Stimulated activated CD4-positive, alpha-beta T cell treated with anti-CD3 and anti-CD28 coated beads, TNF-alpha, amount 100 ng/mL, for 48 hours (primary cell): ENCODE measurements at places on chromosomes 4 and X.

- DNase-seq = no peak
Measured at GRCh38 chr4:28811025-28811424, 1909.1 kb upstream of the PCDH7 start.

DNA sequence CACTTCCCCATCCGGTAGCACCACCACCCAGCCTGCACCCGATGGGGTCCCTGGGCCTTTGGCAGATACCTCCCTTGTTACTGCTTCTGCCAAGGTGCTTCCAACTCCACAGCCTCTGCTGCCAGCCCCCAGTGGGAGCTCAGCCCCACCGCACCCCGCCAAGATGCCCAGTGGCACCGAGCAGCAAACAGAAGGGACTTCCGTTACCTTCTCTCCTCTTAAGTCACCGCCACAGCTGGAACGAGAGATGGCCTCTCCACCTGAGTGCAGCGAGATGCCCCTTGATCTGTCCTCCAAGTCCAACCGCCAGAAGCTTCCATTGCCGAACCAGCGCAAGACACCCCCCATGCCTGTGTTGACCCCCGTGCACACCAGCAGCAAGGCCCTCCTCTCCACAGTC lies 31.9 kb downstream of the BCORL1 start:
- DNase-seq = no peak

- no peak for DNase-seq
Measured at GRCh38 chrX:121008920-121009319, 23.4 kb upstream of the CT47A1 start.

GRCh38 chr4:95129821-95130311 lies 372.1 kb downstream of the BMPR1B start:
- no peak for DNase-seq

DNA sequence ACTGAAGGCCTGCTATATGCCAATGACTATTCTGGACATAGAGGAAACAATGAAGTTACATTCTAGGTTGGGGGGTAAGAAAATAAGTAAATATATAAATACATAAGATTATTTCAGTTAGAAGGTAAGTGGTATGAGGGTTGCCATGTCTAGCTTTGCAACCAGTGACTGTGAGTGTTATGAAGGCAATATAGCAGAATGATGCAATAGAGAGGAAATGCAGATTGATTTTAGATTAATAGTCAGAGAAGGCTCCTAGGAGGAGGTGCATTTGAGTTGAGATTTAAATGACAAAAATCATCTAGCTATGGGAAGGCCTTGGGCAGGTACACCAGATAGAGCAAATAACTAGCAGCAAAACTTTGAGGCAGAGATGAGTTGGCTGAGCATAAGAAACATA lies 243.2 kb downstream of the FBXO8 start:
- no peak for DNase-seq

GRCh38 chrX:24658421-24658820 lies 11.3 kb upstream of the PCYT1B start:
- no peak for DNase-seq

DNA sequence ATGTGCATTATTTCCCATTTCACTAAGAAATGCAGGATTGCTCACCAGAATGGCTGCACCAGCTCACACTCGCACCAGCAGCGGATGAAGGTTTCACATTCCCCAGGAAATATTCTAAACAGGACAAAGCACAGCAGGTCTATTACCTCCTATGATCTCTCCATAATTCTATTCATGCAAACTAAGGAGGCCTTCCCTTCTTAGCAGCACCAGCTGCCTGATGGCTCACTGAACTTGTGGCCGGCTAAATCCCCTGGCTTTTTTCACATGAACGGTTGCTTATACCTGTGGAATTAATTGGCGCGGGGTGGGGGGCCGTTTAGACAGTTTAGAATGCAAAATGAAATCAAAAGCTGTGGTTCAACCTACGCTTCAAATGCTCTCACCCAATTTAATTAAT lies 73.5 kb upstream of the SRD5A3 start:
- no peak for DNase-seq

- no peak for DNase-seq
Measured at GRCh38 chrX:37445182-37445581, 96.0 kb downstream of the PRRG1 start.

DNA sequence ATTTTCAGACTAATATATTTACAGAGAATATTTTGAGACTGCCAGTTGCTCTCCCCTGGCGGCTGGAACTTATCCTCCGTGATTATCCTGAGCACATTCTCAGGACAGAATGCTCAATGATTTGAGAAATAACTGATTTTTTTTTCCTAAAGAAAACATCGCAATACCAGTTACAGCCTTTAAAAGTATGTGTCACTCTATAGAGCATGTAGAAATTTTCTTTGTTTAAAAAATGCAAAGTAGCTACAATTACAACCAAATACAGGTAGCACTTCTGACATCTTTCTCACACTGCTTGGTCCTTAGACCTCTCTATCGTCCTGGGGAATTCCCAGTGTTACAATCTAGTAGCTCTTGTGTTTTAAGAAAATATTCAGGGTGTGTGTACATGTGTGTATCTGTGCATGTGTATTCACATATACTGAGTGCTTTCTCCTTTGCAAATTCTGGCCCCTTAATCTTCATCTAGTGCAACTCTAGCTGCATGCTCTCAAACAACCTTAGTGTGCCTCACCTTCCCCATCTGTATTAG lies 13.8 kb downstream of the APBB2 start:
- DNase-seq = no peak

DNA sequence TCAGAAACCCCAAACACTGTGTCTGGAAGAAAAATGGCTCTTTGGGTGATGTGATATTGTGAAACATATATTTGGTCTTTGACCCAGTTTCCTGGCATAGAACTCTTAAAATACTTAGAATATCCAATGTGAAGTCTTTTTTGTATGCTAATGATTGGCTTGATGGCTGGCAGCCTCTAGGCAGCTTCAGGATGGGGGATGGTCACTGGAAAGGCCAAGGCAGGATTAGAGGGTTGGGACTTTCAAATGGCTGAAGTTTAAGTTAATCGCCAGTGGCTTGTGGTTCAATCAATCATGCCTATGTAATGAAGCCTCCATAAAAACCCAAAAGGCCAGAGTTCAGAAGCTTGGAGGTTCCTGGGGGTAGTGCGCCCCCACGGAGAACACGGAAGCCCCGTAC lies 33.5 kb upstream of the ESX1 start:
- DNase-seq = no peak

DNA sequence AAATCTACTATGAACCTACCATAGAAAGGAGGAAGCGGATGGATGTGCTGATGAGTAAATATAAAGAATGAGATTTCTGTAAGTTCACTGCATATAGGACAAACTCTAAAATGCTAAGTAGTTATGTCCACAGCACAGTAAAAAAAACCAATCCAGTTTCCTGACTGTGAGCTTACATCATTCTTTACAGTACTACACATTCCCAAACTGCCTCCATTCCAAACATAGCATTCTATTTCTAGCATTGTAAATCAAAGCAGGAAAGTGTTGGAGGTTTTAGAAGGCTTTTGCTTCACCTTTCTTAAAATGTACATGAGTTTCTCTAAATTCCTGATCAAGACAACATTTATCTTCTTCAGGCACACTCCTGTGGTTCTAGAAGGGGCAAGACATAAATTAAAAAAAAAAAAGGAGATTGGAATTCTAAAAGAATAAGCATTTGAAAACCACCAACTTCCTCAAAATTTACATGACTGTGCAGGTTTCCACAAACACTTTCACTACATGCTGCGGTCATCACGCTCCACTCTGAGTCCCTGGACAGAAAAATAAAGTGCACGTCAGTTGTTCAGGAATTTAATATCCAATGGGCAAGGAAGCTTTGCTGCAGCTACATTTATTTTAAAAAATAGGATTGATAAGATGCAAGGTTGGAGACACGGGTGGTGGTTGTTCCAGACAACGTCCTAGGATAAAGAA lies 297.6 kb upstream of the STS start:
- DNase-seq = no peak

GRCh38 chrX:1558761-1559468 lies 21.9 kb upstream of the P2RY8 start:
- DNase-seq = no peak

DNA sequence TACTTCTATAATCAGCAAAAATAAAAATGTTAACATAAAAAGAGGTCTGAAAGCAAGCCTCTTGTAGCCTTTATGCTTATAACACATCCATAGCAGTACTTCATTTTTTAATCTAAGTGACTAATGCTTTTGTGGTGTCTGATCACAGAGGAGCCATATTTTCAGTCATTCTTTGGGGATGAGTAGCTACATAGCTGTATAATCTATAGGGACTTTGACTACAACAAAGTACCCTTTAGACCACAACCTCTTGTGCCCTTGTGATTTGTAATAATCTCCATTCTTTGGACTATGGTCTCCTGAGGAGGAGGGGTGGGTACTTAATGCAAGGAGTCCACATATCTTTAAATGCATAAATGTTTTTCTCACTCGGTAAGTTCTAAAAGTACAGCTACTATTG lies 9.6 kb downstream of the DRP2 start:
- DNase-seq = no peak

DNA sequence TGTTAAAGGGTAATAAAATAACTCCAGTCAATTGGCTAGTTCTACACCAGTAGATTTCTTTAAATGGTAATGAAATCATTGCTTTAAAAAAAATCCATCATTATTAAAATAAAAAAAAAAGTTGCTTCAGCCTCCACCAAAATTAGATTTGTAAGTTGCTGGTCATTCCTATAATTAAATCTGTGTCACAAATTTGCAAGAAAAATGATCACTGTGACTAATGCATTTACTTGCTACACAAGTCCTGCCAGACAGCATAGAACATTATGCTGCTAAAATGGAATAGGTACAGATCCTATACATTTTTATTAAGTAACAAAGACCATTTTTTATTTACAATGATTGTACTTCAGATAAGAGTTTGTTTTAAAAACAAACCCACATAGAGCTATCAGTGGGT lies 85.8 kb downstream of the SLC10A7 start:
- DNase-seq = no peak

DNA sequence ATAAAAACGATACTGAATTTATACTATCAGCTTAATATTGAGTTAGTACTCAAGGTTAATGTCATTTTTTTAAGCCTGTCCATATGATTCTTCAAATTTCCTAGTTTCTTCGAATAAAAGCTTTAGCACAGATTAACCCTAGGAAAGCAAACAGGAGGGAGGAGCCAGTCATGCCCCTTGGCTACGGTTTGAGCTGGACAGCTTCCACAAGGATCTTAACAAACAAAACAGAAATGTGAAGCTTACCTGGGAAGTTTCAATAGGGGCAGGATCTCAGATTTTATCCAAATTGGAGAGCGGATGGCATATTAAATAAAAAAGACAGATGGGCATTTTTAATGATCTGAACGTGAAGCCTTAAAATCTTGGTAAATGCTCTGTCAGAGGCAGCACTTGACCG lies 2.3 kb downstream of the NWD2 start:
- DNase-seq = no peak

GRCh38 chr4:60812811-60813210 lies 387.3 kb upstream of the ADGRL3 start:
- DNase-seq = no peak

DNA sequence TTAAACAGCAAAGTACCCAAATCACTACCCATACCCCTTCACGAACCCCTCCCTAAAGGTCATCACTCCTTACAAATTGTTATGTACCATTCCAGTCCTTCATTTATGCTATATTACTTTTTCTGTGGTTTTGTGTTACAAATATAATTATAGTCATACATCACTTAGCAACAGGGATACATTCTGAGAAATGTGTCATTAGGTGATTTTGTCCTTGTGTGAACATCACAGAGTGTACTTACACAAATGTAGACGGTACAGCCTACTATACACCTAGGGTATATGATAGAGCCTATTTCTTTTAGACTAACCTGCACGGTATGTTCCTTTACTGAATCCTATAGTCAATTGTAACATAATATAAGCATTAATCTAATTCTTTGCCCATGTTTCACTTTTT lies 61.9 kb downstream of the ASB9 start:
- no peak for DNase-seq

- DNase-seq = no peak
Measured at GRCh38 chr4:62058571-62058970, 858.4 kb downstream of the ADGRL3 start.

- no peak for DNase-seq
Measured at GRCh38 chr4:79232540-79232939, 93.3 kb downstream of the NAA11 start.

GRCh38 chr4:150067859-150068258 lies 10.4 kb upstream of the DCLK2 start:
- no peak for DNase-seq

DNA sequence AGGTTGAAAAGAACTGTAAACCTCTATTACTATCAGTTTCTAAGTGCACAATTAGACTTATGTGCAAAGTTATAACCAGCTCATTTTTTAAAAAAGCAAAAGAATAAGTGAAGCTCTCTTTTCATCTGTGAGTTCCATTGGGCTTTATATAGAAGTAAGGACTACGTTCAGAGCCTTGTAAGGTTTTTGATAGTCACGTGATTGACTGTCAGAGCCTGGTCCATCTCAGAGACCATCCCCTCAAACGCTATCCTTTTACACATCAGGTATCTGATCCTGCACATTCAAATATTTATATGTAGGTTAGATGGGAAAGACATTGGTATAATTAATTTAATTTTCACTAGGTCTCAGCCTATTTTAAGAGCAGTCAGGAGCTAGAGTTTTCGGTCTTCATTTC lies 279.3 kb downstream of the INPP4B start:
- DNase-seq = no peak

DNA sequence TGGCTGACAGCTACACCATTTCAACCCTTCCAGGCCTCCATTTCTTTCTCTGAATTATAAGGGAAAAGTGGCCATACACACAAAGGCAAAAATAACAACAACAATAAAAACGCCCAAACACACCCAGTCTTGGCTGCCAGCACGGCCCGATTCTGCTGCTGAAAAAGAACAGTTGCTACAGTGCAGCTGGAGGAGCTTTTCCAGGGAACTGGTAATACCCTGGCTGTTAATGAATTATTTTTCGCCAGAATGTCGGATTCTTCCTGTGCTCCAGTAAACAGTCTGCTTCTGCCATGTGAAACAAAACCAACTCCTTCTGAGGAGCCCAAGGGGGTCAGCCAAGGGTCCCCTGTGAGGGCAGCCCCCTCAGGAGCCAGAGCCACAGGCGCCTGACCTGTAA lies 6.6 kb downstream of the RAI2 start:
- DNase-seq = no peak

- DNase-seq = no peak
Measured at GRCh38 chr4:67475155-67475554, 70.1 kb downstream of the CENPC start.

DNA sequence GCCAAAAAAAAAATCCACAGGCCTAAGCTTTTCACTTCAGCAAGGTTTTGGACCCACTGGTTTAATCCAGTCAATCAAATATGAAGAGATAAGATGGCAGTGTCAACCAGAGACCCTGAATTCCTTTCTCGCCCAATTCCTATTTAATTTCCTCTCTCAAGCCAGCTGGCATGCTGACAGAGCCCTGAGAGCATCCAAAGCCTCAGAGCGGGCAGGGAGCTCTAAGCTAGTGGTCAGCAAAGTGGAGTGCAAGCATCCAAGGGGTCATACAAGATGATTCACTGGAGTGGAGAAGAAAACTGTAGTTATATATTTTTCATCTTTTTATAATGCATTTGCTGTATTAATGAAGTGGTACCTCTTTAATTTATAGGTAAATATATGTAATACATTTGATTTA lies 37.8 kb upstream of the PRPS2 start:
- no peak for DNase-seq

- DNase-seq = no peak
Measured at GRCh38 chrX:63656871-63657580, 128.0 kb downstream of the ARHGEF9 start.
